ENCODE measurements at places on chromosomes 11 and 22. TPM values are rescaled to one million over a fixed set of nuclear protein-coding genes. Genes with fewer than 3 reads are reported as not detected.

GRAMD1B gene
- 10.1 TPM for total RNA-seq

GPHA2 gene
- not detected for total RNA-seq

ART1 gene
- total RNA-seq, result not detected

MN1 gene
- total RNA-seq, result 1.8 TPM

DNAJB7 gene
- total RNA-seq, result not detected

RFPL1 gene
- not detected for total RNA-seq

EMID1 gene
- not detected for total RNA-seq

OR5B3 gene
- not detected for total RNA-seq

SLC17A6 gene
- not detected for total RNA-seq

ZNF214 gene
- 2.8 TPM for total RNA-seq

MS4A3 gene
- total RNA-seq, result not detected

NFAM1 gene
- 0.09 TPM for total RNA-seq

FOLH1 gene
- not detected for total RNA-seq

KDM4D gene
- total RNA-seq, result 0.74 TPM

MRGPRX4 gene
- not detected for total RNA-seq

OR2D3 gene
- total RNA-seq, result not detected

ZFP91 gene
- 53.2 TPM for total RNA-seq

DEUP1 gene
- not detected for total RNA-seq

UPK3A gene
- not detected for total RNA-seq

MRGPRX3 gene
- total RNA-seq, result not detected

OR4B1 gene
- not detected for total RNA-seq

CARD18 gene
- total RNA-seq, result not detected
